ENCODE measurements at places on chromosomes 7 and 10.
A peak's percentile ranks its signal among the peaks of the same experiment; 100 is the strongest.

- DNase-seq = no peak
Observed at GRCh38 chr10:78696791-78697395, 371.9 kb upstream of the ZMIZ1 start.

- no peak for DNase-seq
Observed at GRCh38 chr7:2019461-2019710, 213.4 kb downstream of the MAD1L1 start.

DNA sequence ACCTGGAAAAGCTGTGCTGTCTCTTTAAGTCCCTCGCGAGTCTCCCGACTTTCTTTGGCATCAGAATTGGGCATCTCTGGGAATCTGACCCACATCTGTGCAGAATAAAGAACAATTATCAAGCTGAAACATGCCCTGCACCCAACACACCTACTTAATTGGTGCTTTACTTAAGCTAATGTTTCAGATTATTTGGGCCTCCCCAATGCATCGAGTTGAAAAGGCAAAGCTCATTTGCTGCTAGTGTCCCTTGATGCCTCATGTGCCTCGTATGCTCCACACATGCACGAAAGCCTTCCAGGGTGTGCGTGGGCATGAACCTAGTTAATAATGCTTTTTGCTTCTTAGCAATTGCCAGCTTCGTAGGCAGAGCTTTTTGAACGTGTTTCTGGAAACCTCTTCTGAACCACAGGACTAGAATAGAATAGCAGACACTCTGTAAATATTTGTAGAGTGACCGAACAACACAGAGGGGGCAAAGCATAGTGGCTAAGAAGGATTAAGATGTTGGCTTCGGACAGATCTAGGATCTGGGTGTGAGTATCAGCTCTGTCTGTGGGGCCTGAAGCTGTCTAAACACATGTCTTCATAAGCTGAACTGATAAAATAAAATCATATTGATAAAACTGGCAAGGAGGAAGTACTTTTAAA lies 26.7 kb upstream of the FGFR2 start:
- no peak for DNase-seq

DNA sequence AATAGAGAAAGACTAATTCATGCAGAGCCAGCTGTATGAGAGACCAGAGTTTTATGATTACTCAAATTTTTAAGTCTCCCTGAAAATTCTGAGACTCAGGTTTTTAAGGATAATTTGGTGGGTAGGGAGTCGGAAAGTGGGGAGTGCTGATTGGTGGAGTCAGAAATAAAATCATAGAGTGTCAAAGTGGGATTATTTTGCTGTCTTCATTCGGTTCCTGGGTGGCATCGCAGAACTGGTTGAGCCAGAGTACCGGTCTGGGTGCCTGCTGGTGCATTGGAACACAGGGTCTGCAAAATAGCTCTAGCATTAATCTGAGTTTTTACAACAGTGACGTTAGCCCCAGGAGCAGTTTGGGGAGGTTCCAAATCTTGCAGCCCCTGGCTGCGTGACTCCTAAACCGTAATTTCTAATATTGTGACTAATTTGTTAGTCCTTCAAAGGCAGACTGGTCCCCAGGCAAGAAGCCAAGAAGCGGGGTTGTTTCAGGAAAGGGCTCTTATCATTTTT lies 32.4 kb downstream of the GPRIN2 start:
- no peak for DNase-seq

DNA sequence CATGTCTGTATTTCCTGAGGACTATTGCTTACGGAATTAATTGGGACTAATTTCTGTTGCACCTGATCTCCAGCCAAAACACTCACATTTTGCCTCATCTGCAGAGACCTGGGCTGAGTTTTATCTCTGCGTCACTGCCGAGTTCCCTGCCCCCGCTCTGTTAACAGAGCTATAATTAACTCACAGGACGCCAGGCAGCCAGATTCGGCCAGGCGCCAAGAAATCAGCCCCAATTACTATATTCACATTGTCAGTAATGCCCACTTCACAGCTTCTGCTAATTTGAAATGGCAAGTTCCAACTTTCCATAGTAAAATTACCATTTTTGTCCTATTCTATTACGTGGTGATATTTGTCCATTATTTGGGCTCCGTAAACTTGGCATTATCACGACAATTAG lies 130.5 kb downstream of the CUX1 start:
- no peak for DNase-seq

- no peak for DNase-seq
Observed at GRCh38 chr7:15464667-15465121, 97.1 kb downstream of the AGMO start.

DNA sequence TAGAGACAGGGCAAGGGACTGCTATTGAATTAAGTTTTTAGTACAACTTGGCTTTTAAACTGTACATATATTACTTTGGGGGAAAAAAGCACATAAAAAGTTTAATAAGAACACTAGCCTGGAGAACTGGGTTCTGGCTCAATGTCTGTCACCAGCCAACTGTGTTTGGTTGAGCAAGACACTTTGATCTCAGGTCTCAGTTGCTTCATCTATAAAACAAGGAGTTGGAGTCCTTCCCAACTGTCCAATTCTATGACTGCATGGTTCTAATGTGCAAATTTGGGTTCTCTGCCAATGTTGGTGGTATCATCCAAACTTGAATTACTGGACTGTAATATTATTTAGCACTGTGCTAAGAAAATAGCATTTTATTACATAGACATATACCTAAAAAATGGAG lies 50.3 kb downstream of the ATXN7L1 start:
- DNase-seq = no peak

DNA sequence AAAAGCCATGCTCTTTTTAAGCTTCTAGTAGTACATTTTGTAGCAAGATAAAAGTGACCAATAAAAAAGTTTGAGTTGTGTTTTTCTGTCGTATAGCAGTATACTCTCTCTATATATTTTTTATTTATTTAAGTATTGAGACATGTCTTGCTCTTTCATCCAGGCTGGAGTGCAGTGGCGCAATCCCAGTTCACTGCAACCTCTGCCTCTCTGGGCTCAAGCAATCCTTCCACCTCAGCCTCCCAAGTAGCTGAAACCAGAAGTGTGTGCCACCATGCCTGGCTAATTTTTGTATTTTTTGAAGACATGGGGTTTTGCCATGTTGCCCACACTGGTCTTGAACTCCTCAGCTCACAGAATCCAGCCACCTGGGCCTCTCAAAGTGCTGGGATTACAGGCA lies 2.8 kb downstream of the SUGCT start:
- DNase-seq = no peak

GRCh38 chr10:1662438-1663025 lies 74.8 kb downstream of the ADARB2 start:
- no peak for DNase-seq

- DNase-seq = no peak
Observed at GRCh38 chr10:33802566-33802965, 468.1 kb upstream of the NRP1 start.

DNA sequence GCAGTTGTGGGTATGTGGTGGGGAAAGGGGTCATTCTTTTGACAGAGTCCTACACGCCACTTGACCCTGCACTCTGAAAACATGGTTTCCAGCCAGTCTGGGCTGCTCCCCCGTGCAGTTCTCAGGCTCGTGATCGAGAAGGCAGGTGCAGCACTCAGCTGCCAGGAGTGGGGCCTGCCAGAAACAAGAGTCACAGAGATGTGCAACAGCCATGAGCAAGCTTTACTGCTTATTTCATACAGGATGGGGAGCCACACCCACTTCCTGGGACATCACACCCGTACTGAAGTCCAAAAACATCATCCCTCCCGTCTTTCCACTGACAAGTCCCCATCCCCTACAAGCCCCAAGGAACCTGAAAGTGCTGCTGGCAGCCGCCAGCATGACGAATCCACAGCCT lies 9.3 kb downstream of the ATG9B start:
- peak; percentile 74 for DNase-seq

Data from CD4-positive, alpha-beta T cell treated with Interleukin-17A for 4 hours (primary cell).